ENCODE measurements at places on chromosomes 1 and 21.

- no peak for DNase-seq
Observed at GRCh38 chr1:179767177-179767581, 24.1 kb downstream of the FAM163A start.

GRCh38 chr21:46211786-46212720 is 16.5 kb downstream of the LSS start:
- peak; percentile 41 for DNase-seq

DNA sequence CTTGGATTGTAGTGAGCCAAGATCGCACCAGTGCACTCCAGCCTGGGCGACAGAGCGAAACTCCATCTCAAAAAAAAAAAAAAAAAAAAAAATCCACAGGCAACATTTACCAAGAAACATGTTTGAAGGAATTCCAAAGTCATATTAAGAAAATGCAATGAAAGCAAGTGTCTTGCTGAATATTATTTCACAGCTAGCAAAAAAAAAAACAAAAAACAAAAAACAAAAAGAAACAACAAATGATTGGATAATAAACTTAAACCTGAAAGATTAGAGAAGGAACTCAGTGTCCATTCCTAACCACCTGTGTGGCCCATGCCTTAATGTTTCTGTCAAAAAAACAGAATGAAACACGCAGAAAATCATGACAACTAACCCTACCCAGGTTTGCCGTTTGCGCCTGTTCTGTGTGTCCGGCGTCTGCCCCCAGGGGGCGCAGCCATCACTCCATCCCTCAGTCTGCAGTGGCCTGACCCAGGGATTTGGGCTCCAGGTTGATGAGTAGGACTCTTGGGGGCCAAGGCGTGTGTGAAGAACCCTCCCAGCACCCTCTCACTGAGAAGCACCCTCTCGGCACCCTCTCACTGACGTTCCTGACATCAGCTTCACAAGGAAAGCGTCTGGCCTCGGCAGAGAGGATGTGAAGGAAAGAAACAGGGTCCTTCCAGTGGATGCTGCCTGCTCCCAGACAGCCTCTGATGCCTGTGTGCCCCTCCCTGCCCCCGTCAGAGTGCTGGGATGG is 19.2 kb upstream of the PTTG1IP start:
- DNase-seq, result no peak

DNA sequence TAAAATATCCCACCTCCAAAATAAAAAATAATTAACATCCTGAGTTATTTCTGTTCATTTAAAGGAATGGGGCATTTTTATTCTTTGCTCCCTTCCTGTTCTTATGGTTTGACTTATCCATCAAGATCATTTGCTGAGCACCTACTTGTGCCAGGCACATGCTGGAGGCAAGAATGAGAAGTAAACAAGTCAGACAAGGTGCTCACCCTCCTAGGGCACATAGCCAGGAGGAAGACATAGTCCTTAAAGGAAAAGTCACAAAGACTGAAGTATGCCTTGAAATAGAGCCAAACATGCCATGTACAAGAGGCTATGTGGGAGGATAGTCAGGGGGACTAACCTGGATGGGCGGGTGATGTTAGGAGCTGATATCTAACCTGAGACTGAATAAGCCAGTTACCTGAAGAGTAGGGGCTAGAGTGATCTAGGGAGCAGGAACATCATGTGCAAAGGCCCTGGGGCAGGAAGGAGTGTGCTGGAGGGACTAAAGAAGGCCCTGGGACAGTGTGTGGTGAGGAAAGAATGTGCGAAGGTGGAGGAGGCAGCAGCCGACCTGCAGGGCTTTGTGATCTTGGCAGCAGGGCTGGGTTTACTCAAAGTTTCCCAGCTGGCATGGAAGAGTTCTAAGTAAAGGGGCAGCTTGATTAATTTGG is 233.5 kb downstream of the MATN1 start:
- no peak for DNase-seq

DNA sequence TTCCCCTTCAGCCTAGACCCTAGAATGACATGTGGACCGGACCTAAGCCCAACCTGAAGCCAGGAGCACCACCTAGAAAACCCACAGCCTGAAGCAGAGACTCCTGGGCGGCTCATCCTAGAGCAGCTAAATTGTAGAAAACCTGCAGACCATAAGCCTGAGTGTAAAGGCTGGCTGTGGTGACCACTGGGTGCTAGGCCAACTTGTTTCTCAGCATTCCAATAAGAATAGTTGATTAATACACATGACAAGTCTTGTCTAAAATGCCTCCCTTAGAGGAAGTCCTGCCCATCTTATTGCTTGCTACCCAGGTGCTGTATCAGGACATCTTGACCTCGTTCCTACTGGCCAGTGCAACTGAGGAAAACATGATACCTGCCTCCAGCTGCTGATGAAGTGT is 23.3 kb upstream of the CASQ2 start:
- peak; percentile 68 for DNase-seq

GRCh38 chr1:12409681-12410080 is 179.9 kb downstream of the VPS13D start:
- no peak for DNase-seq

DNA sequence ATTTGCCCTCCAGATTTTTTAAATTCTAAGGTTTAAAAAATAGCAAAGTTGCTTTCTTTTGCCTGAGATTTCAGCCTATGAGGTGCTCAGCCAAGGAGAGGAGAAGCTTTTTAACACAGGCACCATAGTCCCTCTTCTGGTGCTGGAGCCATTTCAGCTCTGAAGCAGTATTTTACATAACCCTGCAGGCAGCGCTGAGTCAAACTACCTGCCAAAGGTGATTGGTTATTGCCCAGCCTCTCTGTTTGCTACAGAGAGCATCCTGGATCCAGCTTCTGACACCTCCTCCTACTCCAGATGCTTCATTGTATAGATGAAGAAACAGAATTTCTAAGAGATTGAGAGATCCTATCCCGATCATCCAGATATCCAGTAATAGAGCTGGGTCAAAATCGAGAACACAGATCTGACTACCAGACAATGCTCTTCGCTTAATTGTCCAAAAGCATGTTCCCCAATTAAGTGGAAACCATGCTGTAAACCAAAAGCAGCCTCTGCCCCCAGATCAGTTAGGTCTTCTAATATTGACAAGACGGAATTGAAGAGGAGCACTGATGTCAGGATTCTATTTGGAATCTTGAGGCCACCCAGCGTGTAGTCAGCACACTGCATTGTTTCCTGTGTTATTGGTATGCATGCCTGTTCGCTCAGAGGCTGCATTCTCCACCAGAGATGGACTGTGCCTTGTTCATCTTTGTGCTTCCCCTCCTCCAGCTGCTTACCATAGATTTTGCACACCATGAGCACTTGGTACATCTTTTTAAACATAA is 22.1 kb downstream of the RGS8 start:
- no peak for DNase-seq

GRCh38 chr1:204941421-204942338 is 71.0 kb downstream of the NFASC start:
- no peak for DNase-seq

DNA sequence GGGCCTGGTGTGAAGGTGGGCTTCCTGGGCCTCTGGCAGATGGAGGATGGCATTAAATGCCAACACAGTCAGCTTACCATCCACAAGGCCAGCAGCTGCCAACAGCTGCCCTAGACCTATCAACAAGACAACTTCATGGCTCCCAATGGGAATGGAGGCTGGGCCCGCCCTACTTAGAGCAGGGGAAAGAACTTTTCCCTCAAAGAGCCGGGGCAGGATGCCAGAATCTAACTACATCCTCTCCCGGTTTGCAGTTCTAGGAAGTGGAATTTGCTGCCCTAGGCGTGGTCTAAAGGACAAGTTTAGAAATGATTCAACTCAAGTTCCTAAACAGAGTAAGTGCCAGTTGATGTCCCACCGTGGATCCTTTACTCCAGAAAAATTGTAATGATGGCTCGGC is 13.1 kb downstream of the ICMT start:
- DNase-seq, result no peak

- DNase-seq, result no peak
Observed at GRCh38 chr1:167833904-167834303, 80.0 kb downstream of the ADCY10 start.

DNA sequence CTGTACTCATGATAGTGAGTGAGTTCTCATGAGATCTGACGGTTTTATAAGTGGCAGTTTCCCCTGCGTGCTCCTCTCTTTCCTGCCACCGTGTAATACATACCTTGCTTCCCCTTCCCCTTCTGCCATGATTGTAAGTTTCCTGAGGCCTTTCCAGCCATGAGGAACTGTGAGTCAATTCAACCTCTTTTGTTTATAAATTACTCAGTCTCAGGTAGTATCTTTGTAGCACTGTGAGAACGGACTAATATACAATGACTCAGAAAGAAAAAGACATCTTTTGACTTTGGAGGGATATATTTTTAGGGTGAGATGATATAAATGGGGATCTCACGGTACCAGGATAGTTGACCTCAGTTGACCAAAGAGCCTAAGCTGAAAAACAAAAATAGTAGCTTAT is 74.7 kb upstream of the BACH1 start:
- DNase-seq, result no peak

GRCh38 chr1:20355828-20356735 is 65.4 kb downstream of the VWA5B1 start:
- DNase-seq, result peak; percentile 52

- no peak for DNase-seq
Observed at GRCh38 chr1:92037400-92037799, 7.6 kb downstream of the EPHX4 start.
